ENCODE measurements at places on chromosomes 16 and 17.
A peak's percentile ranks its signal among the peaks of the same experiment; 100 is the strongest.

- DNase-seq: no peak
Measured at GRCh38 chr16:23521037-23521743, 10.9 kb upstream of the GGA2 start.

GRCh38 chr16:50165473-50165872 lies 12.4 kb downstream of the TENT4B start:
- no peak for DNase-seq

- no peak for DNase-seq
Measured at GRCh38 chr17:67902511-67903231, 77.4 kb downstream of the BPTF start.

- no peak for DNase-seq
Measured at GRCh38 chr17:3719265-3719664, 4.4 kb upstream of the HASPIN start.

GRCh38 chr16:70691223-70692129 lies 5.6 kb upstream of the MTSS2 start:
- DNase-seq: no peak

- no peak for DNase-seq
Measured at GRCh38 chr16:55645986-55646385, 9.8 kb upstream of the SLC6A2 start.

- DNase-seq: no peak
Measured at GRCh38 chr17:16971458-16972338, at the start of gene TNFRSF13B. TNFRSF13B (minus strand) TSS chr17:16972118; CDS start chr17:16972075, 43 bp downstream.

DNA sequence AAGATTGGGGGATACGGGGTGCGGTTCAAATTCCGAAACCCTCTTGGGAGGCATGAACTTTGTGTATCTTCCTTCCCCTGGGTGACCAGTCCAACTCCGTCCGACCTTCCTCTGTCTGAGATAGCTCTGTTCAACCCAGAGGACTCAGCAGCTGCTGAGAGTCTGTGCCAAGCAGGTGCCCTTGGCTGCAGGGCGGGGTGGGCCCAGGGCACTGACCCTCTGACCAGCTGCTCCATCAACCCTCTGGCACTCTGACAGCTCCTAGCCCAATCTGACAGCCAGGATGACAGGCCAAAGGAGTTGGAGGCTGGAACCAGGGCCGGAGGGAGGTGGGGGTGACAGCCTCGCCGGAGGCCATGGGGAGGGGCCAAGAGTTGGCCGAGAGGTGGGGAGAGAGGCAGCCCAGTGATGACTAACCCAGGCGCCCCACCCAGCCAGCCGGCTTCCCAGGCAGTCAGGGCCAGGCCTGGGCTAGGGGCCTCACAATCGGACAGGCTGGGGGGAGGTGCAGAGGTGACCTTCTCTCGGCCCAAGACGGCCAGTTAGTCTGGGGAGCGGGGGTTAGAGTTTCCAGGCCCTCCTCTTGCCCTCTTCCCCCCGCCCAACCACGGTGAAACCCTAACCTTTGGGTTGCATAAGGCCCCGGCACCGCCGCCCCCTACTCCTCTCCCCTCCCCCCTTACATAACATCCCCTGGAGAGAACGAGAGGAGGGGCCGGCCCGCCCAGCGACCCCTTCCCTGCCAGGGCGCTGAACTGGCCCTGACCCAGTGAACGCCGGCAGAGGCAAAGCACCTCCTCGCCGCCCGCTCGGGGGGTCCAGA lies 5.0 kb upstream of the TLCD2 start:
- no peak for DNase-seq

- DNase-seq: peak; percentile 64
Measured at GRCh38 chr17:45021607-45022287, 29.7 kb downstream of the DCAKD start.

GRCh38 chr17:39276113-39276512 lies 50.4 kb upstream of the STAC2 start:
- no peak for DNase-seq

DNA sequence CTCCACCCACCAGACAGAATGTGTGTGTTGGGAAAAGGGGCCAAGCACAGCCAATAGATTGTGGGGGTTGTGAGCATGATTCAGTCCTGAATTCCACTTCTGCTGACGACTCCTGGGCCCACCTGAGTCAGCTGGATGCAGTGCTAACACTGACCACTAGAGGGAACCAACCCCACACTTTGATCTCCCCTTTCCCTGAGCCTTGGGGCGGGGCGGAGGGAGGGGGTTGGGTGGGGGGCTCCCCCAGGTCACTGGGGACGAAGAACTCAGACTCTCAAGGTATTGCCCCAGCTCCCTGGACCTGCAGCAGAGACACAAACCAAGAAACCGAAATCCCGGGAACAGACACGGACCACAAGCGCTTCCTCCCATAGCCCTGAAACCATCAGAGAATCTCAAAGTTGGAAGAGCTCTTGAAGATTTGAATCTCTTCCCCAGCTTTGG lies 621 bp upstream of the CSHL1 start:
- no peak for DNase-seq

DNA sequence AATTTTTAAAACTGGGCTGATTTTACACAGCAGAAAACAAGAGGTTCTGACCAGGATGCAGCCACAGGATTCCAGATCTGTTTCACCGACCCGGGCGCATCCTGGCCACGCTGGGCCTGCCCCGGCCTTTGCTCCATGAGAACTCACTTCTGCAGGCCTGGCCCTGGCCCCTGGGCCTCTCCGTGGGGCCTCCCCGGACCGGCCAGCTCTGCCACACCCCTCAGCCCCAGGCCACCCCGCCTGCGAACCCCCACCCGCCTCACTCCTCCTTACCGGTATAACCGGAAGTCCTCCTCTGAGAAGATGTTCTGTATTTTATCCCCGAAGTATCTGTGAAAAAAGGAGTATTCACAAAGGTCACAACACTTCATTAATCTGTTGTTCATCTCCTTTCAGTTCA lies 13.1 kb upstream of the HEXD start:
- DNase-seq: no peak

- DNase-seq: no peak
Measured at GRCh38 chr17:62626719-62627218, 701 bp upstream of the MRC2 start.

- no peak for DNase-seq
Measured at GRCh38 chr16:23597003-23597756, 1.1 kb upstream of the NDUFAB1 start.

- DNase-seq: no peak
Measured at GRCh38 chr17:39808409-39808997, 55.6 kb downstream of the IKZF3 start.

- DNase-seq: no peak
Measured at GRCh38 chr17:556431-556995, 158.1 kb downstream of the VPS53 start.

Data from NCI-H1436 (cell line).